Hematopoietic multipotent progenitor cell treated with erythropoietin and hydrocortisone succinate and interleukin-3 and kit ligand, for 15 days (in vitro differentiated cells): ENCODE measurements at places on chromosomes 5 and 9.

- no peak for DNase-seq
Observed at GRCh38 chr9:89866701-89867100, 261.9 kb downstream of the GADD45G start.

GRCh38 chr5:33958176-33958575, 22.0 kb downstream of the RXFP3 start:
- no peak for DNase-seq

DNA sequence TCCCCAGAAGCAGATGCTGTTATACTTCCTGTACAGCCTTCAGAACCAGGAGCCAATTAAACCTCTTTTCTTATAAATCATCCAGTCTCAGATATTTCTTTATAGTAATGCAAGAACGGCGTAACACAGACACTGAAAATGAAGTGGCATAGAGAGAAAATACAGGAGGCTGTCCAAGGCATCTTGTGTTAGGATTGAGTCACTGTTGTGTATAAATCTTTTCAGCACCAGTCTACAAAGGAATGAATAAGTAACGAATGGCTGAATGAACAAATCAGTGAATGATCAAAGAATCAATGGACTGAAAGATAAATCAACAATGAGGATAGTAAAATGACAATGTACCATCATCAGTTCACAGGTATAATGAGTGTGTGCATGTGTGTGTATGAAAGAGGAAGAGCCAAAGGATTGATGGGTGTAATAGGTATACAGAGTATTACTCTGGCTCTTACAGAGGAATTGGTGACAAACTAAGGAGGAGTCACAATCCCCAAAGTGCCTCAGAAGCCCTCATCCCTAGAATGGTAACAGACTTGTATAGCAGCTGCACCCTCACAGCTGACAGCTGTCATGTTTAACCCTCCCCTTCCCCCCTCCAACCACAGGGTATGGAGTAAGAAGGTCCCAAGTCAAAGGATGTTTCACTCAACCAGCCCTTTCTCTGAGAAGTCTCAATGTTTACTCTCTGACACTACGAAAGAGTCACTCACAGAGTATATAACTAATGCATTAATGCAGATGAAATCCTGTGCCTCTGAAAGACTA, 29.8 kb upstream of the MIER3 start:
- DNase-seq = no peak

DNA sequence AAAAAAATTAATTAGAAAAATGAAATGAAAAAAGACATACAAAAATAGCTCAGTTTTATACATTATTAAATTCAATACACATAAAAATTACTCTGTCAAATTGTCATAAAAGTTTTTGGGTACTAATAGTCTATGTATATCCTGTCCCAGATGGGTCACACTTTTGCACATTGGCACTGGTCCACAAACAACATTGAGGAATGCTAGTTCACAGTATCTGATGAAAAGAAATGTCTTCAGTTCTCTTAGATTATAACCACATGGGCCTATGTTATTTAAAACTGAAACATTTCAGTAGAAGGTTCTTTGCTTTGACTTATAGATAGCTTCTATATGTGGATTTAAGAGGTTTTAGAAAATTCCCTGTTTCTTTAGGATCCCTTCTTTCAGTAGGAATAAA, 39.8 kb downstream of the LNPEP start:
- no peak for DNase-seq

GRCh38 chr5:848671-849111, 2.1 kb downstream of the ZDHHC11 start:
- no peak for DNase-seq

DNA sequence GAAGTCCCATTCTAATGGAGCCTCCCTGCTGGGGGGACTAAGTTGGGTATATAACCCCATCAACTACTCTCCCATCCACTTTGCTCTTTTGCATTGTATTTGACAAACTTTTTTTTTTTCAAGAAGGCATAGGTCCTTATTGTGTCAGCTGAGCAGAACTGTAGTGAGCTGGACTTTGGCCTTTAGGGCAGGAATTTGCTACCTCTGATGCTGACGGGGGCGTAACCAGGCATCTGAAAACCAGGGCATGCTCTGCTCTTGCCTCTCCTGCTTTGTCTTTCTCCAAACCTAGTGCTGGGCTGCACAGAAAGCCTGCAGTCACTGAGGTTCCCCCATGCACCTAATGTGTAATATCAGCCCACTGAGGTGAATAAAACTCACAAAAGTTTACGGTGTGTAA, 49.0 kb downstream of the MSX2 start:
- no peak for DNase-seq

DNA sequence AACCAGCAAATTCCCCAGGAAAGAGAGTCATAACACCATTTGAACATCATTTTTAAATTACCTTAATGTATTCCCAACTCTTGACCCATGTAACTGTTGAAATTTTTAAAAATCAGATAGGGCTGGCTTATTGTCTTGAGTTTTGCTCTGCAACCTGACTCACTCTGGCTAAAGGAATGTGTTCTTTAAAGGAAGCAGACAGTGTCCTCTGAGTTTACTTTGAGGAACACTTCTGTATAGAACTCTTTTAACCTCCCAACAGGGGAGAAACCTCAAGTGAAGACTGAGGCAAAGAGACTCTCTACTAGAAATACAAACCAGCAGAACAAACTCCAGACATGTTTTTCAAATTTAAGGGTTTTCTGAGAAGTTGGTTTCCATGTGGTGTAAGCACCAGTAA, 248.9 kb downstream of the CWC27 start:
- no peak for DNase-seq

DNA sequence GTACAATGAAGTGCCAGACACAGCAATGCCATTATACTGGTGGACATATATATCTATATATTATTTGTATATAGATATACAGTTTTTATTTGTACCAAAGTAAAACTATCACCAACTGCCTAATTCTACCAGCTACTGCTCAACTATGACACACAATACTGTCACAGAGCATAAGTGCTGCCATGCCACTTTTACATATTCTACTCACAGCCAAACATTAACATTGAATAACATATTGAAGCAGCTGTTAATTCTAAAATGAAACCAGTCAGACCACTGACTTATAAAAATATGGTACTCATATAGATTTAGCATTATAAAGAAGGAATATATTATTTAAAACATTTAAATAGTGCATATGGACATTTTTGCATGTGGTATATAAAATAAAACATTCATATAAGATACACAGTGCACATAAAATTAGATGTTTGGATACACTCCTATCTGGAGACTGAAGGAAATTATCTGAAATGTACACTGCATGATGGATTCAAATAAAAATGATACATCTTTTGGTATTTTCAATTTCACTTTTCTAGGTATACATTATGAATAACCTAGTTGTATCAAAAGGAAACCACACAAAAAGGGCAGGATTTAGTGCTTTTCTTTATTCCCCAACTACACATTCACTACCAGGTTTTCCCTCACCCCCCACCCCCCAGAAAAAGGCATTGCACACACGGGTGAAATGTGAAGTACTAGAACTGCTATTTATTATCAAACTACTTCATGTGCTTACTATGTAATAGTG, 48.9 kb downstream of the PKD2L2 start:
- no peak for DNase-seq

- DNase-seq = no peak
Observed at GRCh38 chr5:87095787-87096186, 171.9 kb upstream of the RASA1 start.

DNA sequence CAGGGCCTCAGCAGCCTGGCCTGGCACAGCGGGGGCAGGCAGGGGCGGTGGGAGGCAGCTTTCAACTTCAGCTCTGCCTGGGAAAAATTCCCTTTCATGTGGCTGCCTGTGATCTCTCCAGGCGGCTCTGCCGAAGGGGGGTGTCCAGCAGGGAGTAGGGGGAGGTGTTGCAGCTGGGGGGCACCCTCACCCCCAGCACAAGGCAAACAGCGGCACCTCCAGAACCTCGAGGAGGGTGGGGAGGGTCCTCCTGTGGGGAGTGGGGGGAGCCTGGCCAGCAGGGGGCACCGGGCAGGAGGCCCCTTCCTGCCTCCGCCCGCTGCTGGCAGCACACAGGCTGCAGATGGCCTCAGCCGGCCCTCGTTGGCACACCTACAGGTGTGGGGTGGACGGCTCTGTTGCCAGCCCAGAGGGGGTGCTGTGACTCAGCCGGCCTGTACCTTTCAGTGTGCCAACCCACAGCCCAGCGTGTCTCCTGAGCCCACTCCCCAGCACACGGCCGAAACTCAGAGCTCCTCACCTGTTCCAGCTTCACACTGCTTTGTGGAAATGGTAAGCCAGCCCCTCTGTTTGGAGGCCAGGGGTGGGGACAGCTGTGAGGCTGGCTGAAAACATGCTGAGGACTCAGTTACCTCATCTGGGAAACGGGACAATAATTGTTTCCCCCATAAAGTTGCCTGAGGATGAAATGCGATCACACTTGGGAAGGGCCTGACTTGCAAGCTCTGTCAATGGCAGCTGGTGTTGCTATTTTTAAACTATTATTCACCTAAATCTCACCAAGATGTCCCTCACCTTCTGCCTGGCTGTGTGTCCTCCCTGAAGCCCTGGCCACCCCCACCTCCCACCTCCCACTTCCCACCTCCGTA, 37.0 kb downstream of the CXXC5 start:
- no peak for DNase-seq

DNA sequence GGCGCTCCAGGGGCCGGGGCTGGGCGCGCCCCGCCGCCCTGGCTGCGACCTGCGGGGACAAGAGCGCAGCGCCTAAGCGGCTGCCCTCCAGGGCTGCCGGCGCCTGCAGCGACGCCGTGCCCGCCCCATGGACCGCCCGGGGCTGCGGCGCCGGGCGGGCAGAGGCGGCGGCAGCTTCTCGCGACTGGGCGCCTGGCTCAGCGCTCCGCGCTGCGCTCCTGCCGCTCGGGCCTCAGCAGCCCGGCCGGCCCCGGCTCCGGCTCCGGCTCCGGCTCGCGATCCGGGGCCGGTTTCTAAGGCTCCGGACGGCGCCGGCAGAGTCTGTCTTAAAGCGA, at the start of gene PITX1:
TSS of gene PITX1 (minus strand) at position 328 of the 335 bp plus-strand sequence. CDS start 347 bp downstream, outside the sequence.
- DNase-seq = no peak

- DNase-seq = no peak
Observed at GRCh38 chr5:60821488-60822284, 22.4 kb downstream of the ELOVL7 start.

- DNase-seq = no peak
Observed at GRCh38 chr9:121813519-121814210, 162.2 kb downstream of the DAB2IP start.

- DNase-seq = no peak
Observed at GRCh38 chr5:132233081-132233480, 5.4 kb upstream of the P4HA2 start.

DNA sequence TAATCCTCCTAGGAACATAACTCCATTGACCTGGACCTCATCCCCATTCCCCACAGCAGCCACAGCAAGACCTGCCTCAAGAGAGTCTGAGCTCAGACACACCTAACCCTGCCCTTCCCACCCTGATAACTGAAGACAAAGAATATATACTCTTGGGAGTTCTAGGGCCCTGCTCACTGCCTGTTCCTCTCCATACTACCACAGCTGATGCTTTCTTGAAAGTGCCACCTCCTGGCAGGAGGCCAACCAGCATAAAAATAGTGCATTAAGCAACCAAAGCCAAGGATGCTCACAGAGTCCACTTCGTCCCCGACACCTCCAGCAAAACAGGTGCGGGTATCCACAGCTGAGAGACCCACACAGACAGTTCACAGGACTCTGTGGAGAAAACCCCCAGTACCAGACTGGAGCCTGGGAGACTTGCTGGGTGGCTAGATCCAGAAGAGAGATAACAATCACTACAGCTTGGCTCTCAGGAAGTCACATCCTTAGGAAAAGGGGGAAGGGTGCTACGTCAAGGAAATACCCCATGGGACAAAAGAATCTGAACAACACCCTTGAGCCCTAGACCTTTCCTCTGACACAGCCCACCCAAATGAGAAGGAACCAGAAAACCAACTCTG, 23.5 kb downstream of the FAM114A2 start:
- DNase-seq = no peak

GRCh38 chr5:111221139-111221538, 3.0 kb upstream of the CAMK4 start:
- no peak for DNase-seq

- DNase-seq = no peak
Observed at GRCh38 chr5:59095480-59095879, 512.6 kb downstream of the RAB3C start.

DNA sequence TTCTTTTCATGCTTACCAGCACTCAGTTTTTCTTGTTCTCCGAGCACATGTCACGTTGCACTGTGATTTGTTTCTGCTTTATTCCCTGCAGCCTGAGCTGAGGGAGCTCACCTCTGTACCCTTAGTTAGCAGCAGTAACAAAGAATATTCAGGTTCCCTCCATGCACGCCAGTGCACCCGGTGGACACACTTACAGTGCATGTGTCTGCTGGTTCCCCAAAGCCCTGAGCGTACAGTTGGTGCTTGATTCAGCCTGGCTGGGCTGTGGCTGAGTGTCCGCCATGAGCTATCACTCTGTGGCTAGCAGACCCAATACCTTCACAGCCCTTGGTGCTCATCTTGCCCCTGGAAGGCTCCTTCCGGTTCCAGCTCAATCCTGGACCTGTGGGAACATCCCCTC, 93.5 kb downstream of the MVB12B start:
- DNase-seq = no peak

GRCh38 chr9:91161465-91162300, 200.0 kb downstream of the AUH start:
- no peak for DNase-seq

- DNase-seq = no peak
Observed at GRCh38 chr5:113202287-113202686, 225.7 kb downstream of the DCP2 start.

DNA sequence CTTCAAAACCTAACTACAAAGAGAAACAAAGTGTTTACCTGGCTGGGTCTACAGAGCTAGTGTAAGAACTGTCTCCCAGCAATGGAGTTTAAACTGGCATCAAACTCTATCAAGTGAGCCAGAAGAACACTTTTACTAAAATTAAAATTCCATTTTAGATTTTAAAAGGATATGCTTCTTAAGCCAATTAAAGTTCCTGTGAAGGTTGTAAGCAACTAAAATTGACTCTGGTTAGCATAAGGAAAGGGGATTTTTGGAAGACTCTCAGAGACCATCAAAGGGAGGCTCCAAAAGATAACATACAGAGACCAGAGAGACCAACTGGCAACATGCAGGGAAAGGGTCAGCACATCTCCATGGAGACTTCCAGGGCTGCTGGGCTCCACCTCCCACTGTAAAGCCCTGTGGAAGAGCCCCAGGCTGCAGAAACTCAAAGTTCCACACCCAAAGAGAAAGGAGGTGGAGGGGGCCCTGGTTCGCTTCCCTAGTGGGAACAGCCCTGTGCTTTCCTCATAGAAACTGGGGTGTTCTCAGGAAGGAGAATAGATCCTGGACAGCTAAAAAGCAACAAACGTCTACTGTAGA, 91.7 kb downstream of the AUH start:
- no peak for DNase-seq

GRCh38 chr9:107895501-107896001, 406.0 kb upstream of the KLF4 start:
- no peak for DNase-seq
